ENCODE measurements at places on chromosomes 2 and 18.
A peak's percentile ranks its signal among the peaks of the same experiment; 100 is the strongest.

- DNase-seq: no peak
These were observed 1.3 kb downstream of the SP9 start for GRCh38 chr2:174335988-174336500.

DNA sequence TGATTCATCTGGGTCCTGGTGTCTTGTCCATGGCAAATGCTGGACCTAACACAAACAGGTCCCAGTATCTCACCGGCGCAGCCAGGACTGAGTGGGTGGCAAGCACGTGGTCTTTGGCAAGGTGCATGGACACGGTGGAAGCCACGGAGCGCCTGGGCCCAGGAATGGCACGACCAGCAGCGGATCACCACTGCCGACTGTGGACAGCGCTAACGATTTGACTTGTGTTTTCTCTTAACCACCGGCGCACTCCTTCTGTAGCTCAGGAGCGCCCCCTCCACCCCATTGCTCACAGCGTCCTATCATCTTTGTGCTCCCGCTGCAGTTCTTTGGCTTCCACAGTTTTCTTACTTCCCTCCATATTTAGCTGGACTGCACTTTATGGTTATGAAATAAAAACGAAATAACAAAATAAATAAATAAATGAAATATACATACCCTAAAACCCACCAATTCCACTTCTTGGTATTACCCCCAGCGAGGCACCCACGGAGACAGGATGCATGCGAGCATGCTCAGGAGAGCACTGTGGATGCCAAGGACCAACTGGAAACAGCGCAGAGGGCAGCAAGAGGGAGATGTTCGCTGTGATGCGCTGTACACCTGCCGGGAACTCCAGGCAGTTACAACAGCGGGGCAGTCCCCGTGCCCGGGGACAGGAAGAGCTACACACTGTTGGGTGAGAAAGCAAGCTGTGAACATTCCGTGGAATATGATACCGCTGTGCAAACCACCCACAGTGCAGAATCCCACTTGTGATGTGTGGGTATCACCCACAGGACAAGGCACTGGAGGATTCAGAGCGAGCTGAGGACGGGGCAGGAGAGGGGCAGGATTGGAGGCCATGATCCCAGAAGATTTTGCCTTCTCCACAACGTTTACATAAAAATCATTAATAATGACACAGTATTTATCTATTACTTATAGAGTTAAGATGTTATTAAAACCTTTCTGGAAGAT, 7.0 kb upstream of the CIDEA start:
- DNase-seq: no peak

DNA sequence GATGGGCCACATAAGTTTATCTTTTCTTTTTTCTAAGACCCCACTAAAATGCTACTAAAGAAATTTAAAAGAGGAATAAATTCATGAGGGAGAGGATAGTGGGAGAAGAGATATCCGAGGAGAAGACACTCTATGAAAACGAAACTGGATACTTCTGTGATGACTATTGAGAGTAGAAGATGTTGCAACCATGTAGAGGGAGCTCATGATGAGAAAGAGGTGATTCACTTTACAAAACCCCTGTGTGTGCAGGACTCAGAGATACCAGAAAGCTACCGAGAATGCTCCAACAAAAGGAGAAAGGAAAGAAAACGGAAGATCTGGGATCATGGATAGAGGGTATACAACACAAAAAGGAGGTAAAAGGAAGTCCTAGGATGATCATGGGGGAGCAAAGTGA, 34.9 kb downstream of the SLC38A11 start:
- DNase-seq: no peak

DNA sequence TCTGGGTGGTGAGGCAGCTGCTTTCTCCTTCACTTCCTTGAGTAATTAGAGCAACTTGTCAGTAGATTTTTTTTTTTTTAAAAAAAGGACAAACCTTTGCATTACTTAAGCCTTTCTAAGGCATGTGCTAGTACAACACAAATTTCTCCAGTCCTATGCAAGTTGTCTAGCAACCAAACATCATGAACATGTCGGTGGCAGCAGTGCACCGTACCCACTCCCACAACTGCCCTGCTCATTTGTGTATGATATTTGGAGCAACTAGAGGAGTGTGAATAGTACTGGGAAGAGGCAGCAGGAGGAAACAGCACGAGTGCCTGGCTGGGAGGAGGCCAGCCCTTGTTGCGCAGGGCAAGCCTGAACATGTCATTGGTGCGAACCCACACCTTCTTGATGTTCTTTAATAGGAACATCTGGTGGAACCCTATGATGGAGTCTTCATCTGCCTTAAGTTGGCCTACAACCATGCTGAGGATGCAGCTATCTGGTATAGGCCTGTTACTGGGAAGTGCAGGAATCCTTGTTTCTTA, 238.3 kb downstream of the TDRD15 start:
- DNase-seq: no peak

DNA sequence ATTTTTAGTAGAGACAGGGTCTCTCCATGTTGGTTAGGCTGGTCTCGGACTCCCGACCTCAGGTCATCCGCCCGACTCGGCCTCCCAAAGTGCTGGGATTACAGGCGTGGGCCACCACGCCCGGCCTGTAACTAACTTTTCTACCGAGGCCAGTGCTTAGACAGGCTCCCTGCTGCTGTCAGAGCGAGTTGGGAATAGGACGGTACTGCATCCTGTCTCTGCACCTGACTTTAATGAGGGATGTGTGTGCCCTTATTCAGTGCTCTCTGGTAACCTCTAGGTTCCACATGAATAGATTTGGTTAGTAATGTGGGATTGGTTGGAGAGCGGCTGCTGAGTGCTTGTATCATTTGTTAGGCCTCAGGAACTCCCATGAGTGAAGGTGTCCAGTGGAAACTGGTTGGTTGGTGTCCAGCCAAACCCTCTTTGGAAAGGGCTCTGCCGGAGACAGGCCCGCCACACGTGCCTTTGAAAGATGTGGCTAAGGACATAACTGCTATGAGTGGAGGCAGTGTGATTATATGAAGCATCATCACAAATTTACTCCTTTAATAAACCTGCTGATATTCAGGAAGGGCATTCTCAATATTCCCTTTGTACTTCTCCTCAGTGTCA, 36.6 kb downstream of the MYOM1 start:
- no peak for DNase-seq

- DNase-seq: no peak
These were observed 447.5 kb upstream of the FSIP2 start for GRCh38 chr2:185291035-185291647.

DNA sequence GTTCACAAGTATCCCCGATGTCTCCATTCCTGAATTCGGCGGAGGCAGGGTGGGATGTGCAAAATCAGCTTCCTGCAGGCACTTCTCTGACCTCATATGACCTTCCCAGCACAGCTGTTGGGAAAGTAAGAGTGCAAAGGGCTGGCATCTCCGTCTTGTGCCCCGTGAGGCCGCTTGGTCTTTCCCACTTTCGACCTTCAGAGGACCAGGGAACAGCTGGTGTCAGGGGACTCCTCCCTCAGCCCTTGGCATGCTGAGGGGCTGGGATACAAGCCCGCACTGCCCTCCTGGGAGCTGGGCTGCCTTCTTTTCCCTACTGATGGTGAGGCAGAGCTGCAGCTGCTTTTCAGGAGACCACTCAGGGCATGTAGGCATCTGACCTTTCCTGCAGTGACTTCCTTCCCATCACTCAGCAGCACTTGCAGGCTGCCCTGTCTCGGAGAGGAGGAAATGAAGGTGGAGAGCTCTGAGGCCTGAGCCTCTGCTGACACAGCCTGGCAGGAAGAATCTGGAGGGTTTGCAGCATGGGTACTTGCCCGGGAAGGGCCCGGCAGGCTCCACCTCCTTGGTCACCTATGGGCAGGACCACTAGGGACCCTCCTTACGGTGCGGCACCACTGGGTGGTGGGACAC, 277.2 kb upstream of the HS6ST1 start:
- DNase-seq: no peak

- peak; percentile 62 for DNase-seq
These were observed 340.0 kb upstream of the MEX3C start for GRCh38 chr18:51537487-51537886.

- no peak for DNase-seq
These were observed 52.5 kb downstream of the SERTAD2 start for GRCh38 chr2:64601034-64601754.

- DNase-seq: no peak
These were observed 160.5 kb upstream of the APCDD1 start for GRCh38 chr18:10293966-10294365.

- DNase-seq: no peak
These were observed 21.0 kb downstream of the MROH2A start for GRCh38 chr2:233799087-233799665.

DNA sequence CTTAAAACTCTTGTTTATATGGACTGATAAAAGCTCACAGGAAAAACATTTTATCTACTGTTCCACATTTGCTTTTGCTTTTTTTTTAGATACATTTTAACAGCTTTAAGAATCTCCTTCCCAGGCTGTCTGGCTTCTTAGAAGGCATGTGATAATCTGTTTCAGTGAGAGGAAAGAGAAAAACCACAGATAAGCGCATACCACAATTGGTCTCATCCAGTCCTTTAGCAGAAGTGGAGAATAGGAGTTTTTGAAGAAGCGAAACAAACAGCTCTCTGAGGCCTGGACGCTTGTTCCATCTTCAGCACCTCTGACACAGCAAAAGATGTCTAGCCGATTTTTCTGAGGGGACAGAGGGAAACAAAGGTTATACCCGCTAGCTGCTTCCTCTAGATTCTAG, 37.6 kb downstream of the RMC1 start:
- DNase-seq: no peak

DNA sequence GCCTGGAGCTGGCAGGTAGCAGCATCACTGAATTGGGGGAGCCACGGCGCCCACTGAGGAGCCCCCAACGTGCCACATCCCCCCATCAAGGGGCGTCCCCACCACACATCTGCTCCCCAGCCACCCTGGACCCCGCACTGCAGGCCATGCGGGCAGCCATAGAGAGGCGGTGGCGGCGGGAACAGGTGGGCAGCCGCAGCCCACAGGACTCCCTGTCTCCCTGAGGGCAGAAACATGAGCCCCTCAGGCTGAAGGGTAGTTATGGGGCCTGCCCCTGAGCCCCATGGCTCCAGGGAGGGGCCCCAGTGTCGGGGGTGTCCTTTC, 26.6 kb downstream of the CROCC2 start:
- DNase-seq: peak; percentile 2

- no peak for DNase-seq
These were observed 213.7 kb downstream of the MYCN start for GRCh38 chr2:16154061-16154460.

- no peak for DNase-seq
These were observed 59.3 kb upstream of the CTIF start for GRCh38 chr18:48479531-48479930.

DNA sequence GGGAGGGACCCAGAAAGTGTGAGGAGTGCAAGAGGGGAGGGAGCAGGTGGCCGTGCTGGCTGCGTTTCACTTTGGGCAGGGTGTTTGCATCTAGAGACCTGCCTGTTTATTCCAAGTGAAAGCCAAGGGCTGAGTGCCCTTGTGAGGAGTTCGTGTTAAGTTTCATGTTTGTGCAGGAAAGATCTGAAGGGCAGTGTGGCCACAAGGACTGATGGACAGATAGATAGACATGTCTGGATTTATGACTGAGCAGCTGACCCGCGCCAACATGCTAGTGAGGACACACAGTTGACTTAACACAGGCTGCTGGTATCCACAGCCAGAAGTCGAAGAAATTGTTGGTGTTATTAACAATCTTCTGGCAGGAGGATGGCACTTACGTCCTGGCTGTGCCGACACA, 387.6 kb upstream of the TNP1 start:
- DNase-seq: no peak

DNA sequence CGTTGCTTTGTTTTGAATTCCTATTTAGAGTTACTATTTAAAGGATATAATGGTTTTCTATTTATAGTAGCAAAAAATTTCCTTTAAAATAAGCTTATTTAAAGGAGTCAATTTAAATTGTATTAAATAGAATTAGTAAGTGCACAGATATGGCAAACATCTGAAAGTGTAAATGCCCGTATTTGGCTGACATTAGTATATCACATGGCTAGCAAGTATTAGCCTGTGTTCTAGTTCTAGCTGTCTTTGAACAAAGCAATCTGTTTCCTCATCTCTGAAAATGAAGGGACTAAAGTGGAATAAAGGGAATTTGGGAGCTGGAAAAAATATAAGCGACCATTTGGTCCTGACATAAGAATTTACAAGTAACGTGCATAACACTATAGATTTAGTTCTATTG, 32.2 kb downstream of the PELI1 start:
- DNase-seq: no peak

GRCh38 chr18:1846640-1847039, 724.7 kb downstream of the METTL4 start:
- DNase-seq: no peak

GRCh38 chr2:183829931-183830330, 705.7 kb downstream of the NUP35 start:
- DNase-seq: no peak

DNA sequence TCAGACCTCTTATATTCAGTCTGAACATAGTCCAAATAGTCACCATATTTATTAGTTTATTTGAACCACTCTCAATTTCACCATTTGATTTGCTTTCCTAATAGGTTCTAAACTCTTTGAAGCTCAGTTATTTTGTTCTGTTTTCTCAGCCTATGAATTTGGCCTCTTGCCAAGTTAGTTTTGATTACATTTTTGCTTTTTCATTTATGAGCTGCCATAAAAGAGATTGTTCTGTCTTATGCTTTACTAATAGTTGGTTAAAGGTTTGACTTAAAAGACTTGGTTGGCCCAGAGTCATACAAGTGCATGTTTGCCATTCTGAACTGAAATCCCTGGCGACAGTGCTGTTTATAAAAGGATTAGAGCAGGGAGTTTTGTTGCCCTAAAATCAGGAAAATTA, 85.9 kb upstream of the RANBP2 start:
- DNase-seq: no peak

- DNase-seq: no peak
These were observed 27.3 kb upstream of the TMX3 start for GRCh38 chr18:68742206-68742605.

GRCh38 chr2:207418419-207418818, 111.3 kb upstream of the CREB1 start:
- no peak for DNase-seq

DNA sequence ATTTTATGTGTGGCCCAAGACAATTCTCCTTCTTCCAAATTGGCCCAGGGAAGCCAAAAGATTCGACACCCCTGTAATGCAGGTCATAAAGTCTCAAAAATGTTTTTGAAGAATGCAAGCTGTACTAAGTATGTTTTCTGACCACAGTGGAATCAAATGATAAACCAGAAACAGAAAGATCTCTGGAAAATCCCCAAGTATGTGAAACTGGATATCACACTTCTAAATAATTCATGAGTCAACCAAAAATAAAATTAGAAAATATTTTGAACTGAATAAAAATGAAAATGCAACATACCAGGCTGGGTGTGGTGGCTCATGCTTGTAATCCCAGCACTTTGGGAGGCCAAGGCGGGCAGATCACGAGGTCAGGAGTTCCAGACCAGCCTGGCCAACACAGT, 34.1 kb upstream of the UBE2F start:
- no peak for DNase-seq

Measured in dorsolateral prefrontal cortex (tissue), 122 donors.